NCI-H774 (cell line): ENCODE measurements at places on chromosomes 2 and 18.

- no peak for DNase-seq
Observed at GRCh38 chr18:46010676-46011075, 43.5 kb upstream of the EPG5 start.

- DNase-seq = no peak
Observed at GRCh38 chr18:36638224-36638623, 190.6 kb downstream of the TPGS2 start.

- DNase-seq = no peak
Observed at GRCh38 chr2:83944191-83944590, 514.9 kb downstream of the SUCLG1 start.

- DNase-seq = peak; percentile 30
Observed at GRCh38 chr18:59419386-59419785, 60.3 kb upstream of the LMAN1 start.

DNA sequence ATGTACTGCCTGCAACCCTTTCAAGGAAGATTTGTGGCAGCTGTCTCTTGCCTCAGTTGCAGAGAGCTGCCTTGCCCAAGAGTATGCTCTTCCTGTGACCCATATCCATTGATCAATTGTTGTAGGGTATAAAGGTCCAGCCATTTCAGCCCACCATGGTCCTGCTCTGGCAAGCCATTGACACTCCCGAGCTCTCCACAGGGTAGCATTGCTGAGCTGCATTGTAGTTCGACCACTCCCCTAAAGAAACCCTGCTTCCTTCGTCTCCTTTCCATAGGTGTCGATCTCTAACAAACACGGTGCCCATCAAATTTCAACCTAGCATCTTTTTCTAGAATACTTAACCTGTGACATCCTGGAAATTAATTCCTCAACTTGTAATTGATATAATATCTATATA is 104.9 kb upstream of the NDUFV2 start:
- DNase-seq = no peak

DNA sequence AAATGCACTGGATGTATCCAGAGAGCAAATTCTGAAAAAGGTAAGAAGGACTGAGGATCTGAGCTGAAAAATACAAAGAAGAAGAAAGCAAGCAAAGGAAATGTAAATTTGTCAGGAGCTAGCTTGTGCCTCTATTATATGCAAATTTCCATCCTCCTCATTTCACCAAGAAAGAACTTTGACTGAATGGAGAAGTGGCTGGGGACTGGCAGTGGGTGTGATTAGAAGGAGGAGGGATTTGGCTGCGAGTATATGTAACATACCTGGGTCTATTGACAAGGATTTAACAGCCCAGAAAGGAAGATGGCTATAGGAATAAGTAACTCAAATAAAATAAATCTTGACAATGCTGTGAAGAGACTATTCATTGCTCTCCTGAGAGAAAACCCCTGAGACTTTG is 19.4 kb upstream of the RIT2 start:
- DNase-seq = no peak

DNA sequence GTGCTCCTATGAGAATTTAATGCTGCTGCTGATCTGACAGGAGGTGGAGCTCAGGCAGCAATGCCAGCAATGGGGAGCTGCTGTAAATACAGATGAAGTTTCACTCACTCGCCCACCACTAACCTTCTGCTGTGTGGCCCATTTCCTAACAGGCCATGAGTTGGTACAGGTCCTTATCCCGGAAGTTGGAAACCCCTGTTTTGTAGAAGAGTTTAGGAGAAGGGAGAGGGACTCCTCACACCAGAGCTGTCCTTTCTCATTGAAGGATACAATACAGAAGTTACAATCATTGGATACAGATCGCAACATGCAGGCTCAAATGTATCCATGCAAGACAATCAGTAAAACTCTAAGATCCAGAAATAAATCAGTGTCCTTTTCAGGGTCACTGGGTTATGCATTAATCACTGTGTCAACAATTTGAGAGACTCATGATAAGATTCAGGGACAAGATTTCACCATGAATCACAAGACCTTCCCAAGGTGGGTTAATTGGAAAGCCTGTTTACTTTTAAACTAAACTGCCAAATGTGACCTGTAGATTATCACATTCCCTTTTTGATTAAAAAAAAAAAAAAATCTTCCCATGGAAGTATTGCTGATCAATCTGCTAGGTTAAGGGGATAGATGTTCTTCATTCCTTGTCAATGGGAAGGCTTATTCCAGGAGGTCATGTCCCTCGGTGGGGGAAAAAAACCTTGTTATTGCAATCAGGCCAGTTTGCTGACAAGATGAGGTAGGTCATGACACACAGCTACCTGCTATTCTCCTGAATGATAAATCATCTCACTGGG is 97.2 kb downstream of the SP100 start:
- no peak for DNase-seq

DNA sequence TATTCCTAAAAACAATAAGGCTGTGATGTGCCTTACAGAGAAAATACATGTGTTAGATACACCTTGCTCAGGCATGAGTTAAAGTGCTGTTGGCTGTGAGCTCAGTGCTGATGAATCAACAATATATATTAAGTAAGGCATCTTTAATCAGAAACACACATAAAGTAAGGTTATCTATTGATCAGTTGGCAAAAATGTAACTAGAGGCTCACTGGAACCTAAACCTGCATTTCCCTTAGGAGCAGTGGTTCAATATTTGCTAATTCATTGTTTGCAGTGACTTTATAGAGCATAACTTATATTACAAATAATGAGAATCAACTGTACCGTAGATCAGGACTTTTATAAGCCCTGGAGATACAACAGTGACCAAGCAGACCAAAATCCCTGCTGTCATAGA is 77.0 kb upstream of the CYP1B1 start:
- DNase-seq = no peak

- DNase-seq = no peak
Observed at GRCh38 chr2:27010139-27010538, 22.6 kb upstream of the TMEM214 start.

DNA sequence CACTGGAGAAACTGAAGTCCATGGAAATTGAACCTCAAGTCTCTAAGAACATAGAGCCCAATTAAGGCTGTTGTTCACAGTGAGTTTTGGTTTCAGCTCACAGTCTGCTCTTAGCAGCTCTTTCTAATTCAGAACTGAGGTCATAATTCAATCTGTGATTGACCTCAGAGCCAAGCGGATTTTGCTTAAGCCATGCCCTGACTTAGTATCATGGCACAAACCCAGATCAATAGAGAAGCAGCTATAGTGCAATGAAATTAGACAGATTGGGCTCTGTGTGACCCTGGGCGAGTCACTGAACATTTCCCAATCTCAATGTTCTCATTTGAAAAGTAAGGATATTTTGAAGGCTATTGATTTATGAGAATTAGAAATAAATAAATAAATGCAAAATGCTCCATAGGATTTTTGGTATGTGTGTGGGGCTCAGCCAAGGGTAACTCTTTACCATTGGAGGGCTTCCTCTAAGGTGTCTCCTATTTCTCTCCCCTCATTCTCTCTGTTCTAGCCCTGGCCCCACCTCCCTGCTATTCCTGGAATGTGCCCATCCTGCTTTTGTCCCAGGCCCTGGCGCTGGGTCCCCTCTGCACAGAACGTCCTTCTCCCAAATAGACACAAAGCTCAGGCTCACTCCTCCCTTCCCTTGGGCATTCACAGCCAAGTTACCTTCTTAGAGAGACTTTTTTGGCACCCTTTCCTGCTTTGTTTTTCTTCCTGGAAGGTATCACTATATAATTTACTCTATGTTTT is 239.6 kb downstream of the LPIN1 start:
- no peak for DNase-seq

DNA sequence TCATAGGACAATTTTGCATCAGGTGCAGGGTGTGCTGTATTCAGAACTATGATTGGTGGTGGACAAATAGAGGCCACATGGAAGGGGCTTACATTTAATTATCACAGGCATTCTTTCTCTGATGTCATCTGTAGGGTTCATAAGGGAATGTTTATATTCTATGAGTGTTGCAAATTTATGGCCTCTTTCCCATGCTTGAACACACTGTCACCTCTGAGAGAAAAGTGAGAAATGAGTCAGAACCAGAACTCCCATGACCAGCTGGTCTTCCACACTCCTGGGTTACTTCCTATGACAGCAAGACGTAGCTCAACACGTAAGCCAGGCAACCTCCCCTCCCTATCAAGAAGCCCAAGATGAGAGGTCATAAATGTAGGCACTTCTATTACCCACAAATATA is 310.8 kb downstream of the PIEZO2 start:
- DNase-seq = no peak

DNA sequence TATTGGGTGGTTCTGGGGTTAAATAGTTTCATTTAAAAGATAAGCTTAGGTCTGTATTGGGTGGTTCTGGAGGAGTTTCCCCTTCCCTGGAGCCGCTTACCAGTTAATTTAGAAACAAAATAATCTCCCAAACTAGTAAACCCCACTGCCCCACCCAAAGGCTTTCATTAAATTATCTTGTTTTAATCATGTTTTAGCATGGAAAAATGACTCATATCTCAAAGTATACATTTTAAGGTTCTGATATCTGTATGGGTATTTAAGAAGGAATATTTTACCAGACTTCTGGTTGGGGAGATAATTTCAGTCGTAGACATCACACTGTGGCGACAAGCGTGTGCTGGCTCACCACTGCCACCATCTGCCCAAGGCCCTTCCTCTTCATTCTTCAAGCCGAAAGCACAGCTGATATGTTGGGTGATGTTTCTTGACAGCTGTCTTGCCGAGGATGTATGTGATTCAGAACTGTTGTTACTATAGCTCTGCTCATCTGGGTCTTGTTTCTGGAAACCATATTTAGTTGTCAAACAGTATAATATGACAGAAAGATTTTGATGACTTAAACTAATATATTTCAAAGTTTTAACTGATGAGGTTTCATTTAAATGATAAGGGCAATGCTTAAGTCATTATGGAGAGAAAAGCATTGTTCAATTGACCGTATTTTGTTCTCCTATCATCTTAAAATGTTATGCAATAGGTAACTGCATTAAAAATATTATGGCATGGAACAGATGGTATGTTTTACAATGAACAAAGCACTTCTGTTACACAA is 5.1 kb downstream of the FIGLA start:
- DNase-seq = no peak

GRCh38 chr2:85890522-85891176 is 1.9 kb upstream of the ST3GAL5 start:
- no peak for DNase-seq

DNA sequence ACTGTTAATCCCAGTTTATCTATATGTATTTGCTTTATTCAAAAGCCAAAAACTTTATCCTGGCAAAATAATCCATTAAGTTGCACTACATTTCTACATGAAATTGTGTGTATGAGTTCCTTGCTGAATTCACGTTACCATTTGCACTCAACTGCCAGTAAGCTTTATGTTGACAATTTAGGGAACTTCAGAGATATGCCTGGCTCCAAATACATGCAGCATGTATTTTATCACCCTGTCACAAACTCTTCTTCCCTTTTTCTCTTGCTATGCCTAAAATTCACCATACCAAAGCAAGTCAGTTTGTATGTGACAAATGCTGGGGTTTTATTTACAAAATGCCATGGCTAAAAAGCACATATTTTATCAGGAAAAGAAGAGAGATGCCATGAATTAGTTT is 157.6 kb upstream of the CDH2 start:
- DNase-seq = no peak

DNA sequence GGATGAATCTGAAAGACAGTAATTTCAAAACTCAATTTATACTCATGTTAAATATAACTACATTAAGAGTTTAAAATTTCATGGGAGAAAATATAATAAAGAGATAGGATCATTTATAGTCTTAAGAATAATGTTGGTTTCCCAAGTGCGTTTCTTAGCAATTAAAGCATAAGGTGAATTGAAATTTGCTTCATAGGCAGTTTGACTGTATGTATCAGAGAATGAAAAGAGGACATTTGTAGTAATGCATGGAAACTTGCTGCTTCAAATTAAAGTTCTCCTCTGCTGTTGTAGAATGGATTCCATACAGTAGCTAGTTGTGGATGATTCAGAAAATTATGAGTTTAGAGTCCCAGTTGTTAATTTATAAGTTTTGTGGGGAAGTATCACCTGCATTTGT is 68.1 kb downstream of the NUP35 start:
- no peak for DNase-seq

GRCh38 chr2:45743531-45744396 is 92.3 kb downstream of the PRKCE start:
- no peak for DNase-seq

GRCh38 chr2:49005261-49005660 is 149.1 kb downstream of the FSHR start:
- no peak for DNase-seq

GRCh38 chr2:58146707-58147106 is 94.4 kb downstream of the FANCL start:
- DNase-seq = no peak

DNA sequence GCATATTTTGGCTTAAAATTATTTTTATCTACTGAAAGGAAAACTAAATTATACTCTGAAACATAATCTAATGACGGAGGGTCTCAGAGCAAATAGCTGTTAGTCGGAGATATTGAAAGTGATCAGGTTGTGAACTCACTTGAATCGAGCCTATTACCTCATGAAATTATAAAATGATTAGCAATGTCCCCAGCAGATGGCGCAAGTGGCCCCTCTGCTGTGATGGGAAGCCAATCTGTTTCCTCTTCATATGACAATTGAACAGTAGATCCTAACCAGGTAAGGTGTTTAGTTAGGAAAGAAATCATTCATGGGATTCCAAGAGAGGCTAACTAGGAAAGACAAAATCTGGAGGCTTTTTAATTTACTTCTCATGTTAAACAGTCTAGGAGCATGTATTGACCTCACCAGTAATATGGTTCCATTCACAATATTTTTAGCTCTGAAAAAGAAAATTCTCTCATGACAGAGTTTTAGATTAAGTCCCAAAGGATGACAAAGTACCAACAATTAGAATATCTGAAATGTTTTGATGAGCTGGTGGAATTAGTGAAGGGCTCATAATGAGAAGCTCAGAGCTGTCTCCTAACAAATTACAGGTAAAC is 29.9 kb upstream of the MPPE1 start:
- DNase-seq = peak; percentile 42

DNA sequence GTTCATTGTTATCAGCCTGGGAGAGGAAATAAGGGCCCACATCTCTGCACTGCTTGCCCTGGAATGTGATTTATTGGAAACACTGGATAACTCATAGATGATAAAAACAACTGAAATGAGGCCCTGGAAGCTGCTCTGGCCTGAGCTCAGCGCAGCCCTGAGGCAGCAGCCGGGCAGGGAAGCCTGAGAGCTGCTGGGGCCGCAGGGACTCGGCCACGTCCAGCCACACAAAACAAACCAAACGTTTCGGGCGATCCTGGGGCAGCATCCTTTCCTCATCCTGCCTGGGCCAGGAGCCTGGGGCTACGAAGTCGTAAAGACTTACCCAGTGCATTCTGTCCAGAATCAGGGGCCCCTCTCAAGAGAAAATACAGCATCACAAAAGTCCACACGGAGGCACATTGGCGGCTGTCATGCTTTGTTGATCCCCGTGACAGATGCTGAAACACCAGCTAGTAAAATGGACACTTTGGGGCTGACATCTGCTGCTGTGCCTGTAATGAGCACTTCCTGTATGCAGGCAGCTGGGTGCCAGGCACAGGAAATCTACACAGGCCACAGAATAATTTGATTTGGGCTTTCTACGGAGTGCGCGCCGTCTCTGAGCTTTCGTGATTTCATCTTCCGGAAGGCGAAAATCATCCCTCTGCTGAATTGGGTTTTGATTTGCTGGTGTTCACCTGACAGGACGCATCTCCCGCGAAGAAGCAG is 250.6 kb downstream of the EIPR1 start:
- peak; percentile 4 for DNase-seq

- DNase-seq = no peak
Observed at GRCh38 chr18:32815881-32816280, 43.1 kb upstream of the KLHL14 start.
